Muscle of leg (tissue), 16 donors: ENCODE measurements at places on chromosomes 13 and 19.

GRCh38 chr19:888581-889385, 4.2 kb downstream of the MED16 start:
- DNase-seq = no peak
- no peak overlapping the region for H3K27ac ChIP-seq
- H3K4me3 ChIP-seq = no peak overlapping the region
- peaks cover 64% of the 10 kb centered on the region for H3K36me3 ChIP-seq

- no peak for DNase-seq
- no peaks in the 10 kb centered on the region for H3K36me3 ChIP-seq
- H3K27me3 ChIP-seq = no peaks in the 10 kb centered on the region
- no peak overlapping the region for H3K27ac ChIP-seq
Observed at GRCh38 chr13:109737606-109738005, 48.8 kb downstream of the IRS2 start.

DNA sequence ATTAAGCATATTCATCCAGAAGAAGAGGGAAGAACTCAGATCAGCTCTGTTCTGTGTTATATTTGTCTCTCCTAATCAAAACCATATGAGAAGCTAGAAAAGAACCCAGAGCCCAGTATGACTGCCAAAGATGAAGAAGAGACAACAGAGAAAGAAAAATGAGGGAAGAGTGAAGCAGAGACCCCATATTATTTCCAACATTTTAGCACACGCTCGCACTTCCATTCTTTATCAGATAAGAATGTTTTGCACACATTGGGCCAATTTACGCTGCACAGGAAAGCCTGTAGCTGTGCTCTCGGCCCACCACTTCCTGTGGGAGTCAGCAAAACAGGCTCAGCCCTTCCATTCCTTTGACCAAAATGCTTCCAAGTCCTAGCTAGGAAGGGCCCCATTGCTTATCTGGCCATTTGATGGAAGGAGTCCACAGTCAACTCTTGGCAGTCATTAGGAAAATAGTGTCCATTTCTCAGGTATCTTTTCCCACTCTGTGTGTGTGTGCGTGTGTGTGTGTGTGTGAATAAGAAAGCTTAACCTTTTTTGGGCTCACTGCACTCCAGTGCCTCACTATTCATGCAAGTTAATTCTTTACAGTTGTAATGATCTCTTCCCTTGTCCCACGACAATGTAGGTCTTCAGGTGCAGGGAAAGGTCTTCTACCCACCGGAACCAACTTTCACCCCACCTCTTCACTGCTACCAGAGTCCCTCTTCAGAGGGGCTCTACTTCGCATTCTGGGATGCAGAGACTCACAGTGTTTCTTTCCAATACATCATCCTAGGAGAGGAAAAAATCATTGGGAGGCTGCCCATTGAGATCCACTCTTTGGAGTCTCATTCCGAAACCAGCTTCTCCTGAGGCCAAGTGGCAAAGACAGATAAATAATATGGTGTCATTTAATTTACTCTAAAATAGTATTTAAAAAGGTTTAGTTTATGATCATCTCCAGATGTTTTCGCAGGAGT, 237.5 kb downstream of the COG6 start:
- H3K4me1 ChIP-seq = peaks cover 4% of the 10 kb centered on the region
- H3K4me3 ChIP-seq = no peak overlapping the region
- DNase-seq = peak; percentile 80
- H3K27me3 ChIP-seq = no peaks in the 10 kb centered on the region

DNA sequence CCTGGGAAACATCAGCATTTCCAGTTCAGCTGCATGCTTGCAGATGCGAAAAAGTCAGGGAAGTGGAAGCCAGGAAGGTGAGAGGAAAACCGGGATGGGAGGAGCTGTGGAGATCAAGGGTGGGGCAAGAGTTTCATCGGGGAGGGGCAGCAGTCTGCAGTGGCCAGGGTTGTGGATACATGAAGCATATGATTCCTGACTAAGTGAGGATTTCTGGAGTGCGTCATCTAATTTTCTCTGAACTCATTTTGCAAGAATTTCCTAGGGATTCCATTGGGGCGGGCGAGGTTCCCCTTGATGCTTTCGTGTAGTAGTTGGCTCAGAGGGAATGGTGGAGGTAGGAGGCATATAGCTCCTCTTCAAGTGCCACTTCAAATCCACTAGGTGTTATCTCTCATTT, 344.1 kb upstream of the TMTC4 start:
- DNase-seq = no peak
- H3K4me1 ChIP-seq = no peaks in the 10 kb centered on the region
- no peak overlapping the region for H3K27ac ChIP-seq

- no peak overlapping the region for H3K27ac ChIP-seq
- H3K36me3 ChIP-seq = no peaks in the 10 kb centered on the region
- H3K4me1 ChIP-seq = no peaks in the 10 kb centered on the region
- DNase-seq = peak; percentile 68
- no peaks in the 10 kb centered on the region for H3K27me3 ChIP-seq
- H3K4me3 ChIP-seq = no peak overlapping the region
Observed at GRCh38 chr13:90867336-90867683, 480.2 kb upstream of the MIR17HG start.

- no peaks in the 10 kb centered on the region for H3K27me3 ChIP-seq
- peaks cover 4% of the 10 kb centered on the region for H3K4me1 ChIP-seq
- H3K36me3 ChIP-seq = peaks cover 7% of the 10 kb centered on the region
- no peak overlapping the region for H3K27ac ChIP-seq
Observed at GRCh38 chr13:36882829-36883390, 37.1 kb downstream of the SMAD9 start.

GRCh38 chr13:99792079-99792921, 179.3 kb downstream of the ZIC5 start:
- no peak for DNase-seq
- no peaks in the 10 kb centered on the region for H3K36me3 ChIP-seq
- H3K4me3 ChIP-seq = no peak overlapping the region
- H3K27ac ChIP-seq = no peak overlapping the region

DNA sequence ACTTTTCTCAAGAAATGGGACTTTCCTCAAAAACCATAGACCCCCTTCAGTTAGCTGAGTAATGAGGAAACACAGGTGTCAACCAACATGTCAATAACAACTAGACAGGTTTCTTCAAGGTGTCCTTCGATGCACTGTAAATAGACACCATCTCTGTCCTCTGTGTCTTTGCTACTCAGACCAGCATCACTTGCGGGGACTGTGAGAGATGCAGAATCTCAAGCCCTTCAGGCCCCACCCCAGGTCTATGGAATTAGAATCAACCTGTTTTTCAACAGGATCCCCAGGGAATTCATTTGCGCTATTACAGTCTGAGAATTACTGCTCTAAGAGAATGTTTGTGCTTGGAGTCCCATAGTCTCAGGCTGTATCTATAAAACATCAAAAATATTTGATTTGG, 469.9 kb downstream of the COG6 start:
- no peak overlapping the region for H3K27ac ChIP-seq
- peaks cover 19% of the 10 kb centered on the region for H3K4me1 ChIP-seq
- no peak overlapping the region for H3K4me3 ChIP-seq

DNA sequence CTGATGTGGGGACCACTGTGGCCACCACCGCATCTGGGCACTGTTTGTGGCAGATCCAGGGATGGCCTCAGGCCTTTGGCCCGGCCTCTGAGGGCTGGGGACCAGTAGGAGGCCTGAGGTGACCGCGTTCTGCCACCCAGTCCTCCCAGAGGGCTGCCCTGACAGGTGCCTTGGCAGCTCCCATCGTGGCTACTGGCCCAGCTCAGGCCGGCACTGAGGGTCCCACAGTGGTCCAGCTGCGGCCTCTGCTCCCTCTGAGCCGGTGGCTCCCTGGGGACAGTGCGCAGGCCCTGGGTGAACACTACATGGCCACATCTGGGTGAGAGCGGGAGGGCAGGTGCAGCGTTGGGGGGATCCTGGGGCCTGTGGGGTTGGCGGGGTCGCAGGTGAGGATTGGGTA, 61.9 kb downstream of the KDM4B start:
- peaks cover 64% of the 10 kb centered on the region for H3K4me1 ChIP-seq
- DNase-seq = no peak
- no peaks in the 10 kb centered on the region for H3K27me3 ChIP-seq
- H3K4me3 ChIP-seq = no peak overlapping the region
- peaks cover 22% of the 10 kb centered on the region for H3K36me3 ChIP-seq
- H3K27ac ChIP-seq = no peak overlapping the region

GRCh38 chr13:50464349-50465251, 378.9 kb downstream of the DLEU7 start:
- H3K27me3 ChIP-seq = no peaks in the 10 kb centered on the region
- no peak overlapping the region for H3K4me3 ChIP-seq
- peak; percentile 69 for DNase-seq
- no peaks in the 10 kb centered on the region for H3K4me1 ChIP-seq

DNA sequence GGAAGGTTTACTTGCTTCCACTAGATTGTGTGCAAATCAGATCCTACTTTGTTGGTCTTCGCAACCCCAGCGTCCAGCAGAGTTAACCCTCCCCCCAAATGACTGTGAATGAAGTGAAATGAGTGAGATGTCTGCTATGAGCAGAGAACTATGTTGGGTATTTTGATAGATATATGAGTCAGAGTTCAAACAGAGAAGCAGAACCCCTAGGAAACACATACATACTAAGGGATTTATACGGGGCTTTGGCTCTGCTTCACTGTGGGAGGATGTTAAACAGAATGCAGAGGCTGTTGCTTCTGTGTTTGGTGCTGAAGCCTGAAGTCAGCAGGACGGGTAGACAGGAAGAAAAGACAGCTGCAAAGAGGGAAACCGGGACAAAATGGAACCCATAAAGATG, 197.0 kb downstream of the MZT1 start:
- no peak for DNase-seq
- H3K4me1 ChIP-seq = no peaks in the 10 kb centered on the region
- H3K27ac ChIP-seq = no peak overlapping the region
- H3K27me3 ChIP-seq = no peaks in the 10 kb centered on the region
- H3K4me3 ChIP-seq = no peak overlapping the region

DNA sequence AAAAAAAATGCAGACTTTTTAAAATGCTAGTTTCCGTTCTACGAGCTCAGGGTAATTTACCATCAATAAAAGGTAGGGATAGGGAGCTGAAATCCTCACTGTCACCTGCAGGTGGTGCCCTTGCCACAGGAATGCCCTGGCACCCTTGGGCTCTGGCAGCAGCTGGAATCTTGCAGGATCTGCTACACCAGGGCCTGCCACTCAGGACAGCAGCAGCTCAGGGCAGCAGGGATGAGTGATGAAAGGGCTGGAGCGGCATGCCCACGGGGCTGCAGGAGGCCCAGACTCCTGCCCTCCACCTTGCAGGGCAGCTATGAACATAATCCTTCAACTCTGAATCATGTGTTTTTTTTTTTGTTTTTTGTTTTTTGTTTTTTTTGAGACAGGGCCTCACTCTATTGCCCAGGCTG, 54.0 kb downstream of the GNG7 start:
- H3K4me3 ChIP-seq = no peak overlapping the region
- H3K27ac ChIP-seq = no peak overlapping the region
- H3K27me3 ChIP-seq = peaks cover 4% of the 10 kb centered on the region
- peak; percentile 49 for DNase-seq

DNA sequence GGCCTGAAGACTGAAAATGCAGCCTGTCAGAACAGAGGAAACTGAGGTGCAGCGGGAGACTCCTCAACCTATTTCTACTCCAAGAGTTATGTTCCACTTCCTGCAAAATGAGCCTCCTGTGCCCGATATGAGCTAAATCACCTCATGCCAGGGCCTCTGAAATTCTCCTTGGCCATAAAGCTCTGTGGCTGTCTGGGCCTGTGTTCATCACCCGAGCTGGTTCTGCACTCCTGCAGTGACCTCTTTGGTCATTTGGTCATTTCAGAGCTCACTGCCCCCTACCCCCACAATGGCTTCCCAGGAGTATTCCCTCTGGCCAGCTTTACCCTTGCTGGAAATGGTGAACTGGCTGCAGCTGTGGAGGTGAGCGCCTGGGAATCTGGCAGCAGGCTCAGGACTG, 51.7 kb upstream of the SERPINE3 start:
- H3K4me1 ChIP-seq = peaks cover 2% of the 10 kb centered on the region
- no peaks in the 10 kb centered on the region for H3K27me3 ChIP-seq
- H3K4me3 ChIP-seq = no peak overlapping the region
- H3K27ac ChIP-seq = no peak overlapping the region

DNA sequence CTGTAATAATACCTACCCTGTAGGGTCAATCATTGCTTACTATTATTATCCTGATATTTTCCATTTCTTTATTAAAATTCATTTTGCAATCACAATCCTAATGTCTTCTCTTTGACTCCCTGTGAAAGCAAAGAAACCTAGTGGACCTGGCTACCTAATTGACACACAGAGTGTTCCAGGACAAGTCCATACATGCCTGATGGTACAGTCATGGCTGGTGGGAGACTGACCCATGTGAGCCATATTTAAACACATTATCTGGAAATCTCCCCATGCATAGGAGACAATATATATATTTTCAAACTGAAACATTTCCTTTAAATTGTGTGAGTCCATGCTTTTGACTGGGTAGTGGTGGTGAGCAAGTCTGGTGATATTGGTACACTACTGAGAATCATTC, 230.6 kb upstream of the DACH1 start:
- H3K36me3 ChIP-seq = no peaks in the 10 kb centered on the region
- DNase-seq = no peak
- H3K27ac ChIP-seq = no peak overlapping the region
- H3K4me3 ChIP-seq = no peak overlapping the region
- no peaks in the 10 kb centered on the region for H3K27me3 ChIP-seq

DNA sequence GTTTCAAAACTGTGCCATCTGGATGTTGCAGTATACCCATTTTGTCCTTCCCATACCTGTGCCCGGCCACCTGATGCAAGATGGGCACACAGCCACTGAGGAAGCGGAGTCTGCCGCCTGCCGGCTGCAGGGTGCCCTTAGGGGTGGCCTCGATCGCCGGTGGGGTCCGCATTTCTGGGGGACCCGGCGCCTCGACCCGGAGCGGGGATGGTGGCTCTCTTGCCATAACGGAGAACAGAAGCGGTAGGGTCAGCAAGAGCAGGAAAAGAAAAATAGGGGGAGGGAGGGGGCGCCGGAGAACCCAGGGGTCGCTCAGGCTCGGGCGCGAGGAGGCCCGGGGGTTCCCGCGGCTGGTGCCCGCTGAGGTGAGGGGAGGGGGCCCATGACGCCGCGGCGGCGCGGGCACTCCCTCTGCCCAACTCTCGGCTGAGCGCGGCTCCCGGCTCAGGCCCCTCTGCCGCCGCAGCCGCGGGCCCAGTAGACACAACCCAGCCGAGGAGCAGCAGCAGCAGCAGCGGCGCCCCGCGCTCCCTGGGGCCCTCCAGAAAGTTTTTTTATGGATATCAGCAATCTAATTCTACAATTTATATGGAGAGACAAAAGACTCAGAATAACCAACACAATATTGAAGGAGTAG, 13.8 kb upstream of the CYP4F2 start:
- peaks cover 27% of the 10 kb centered on the region for H3K27me3 ChIP-seq
- no peak for DNase-seq
- H3K36me3 ChIP-seq = no peaks in the 10 kb centered on the region
- no peak overlapping the region for H3K27ac ChIP-seq
- H3K4me3 ChIP-seq = no peak overlapping the region
- no peaks in the 10 kb centered on the region for H3K4me1 ChIP-seq

GRCh38 chr19:53192771-53193534, at the start of gene ZNF665:
Gene ZNF665, minus strand, starts transcription at chr19:53193358. Its CDS starts 10,460 bp downstream, at chr19:53182898.
- peak within 1 kb of the TSS; percentile 84 for H3K27ac ChIP-seq
- peaks cover 15% of the 10 kb centered on the region for H3K4me1 ChIP-seq
- peak; percentile 94 for DNase-seq
- H3K36me3 ChIP-seq = peaks cover 4% of the 10 kb centered on the region
- no peaks in the 10 kb centered on the region for H3K27me3 ChIP-seq
